ENCODE measurements at places on chromosomes 5 and 9. TPM values are rescaled to one million over a fixed set of nuclear protein-coding genes. Genes with fewer than 3 reads are reported as not detected.

- DNase-seq = no peak
Measured at GRCh38 chr9:133778336-133779013, 40.3 kb upstream of the SARDH start.

Gene PFN3
- total RNA-seq = not detected

Gene TMEM167A
- total RNA-seq = 34.5 TPM

- no peak for DNase-seq
Measured at GRCh38 chr5:162664846-162665245, 597.3 kb downstream of the GABRG2 start.

DNA sequence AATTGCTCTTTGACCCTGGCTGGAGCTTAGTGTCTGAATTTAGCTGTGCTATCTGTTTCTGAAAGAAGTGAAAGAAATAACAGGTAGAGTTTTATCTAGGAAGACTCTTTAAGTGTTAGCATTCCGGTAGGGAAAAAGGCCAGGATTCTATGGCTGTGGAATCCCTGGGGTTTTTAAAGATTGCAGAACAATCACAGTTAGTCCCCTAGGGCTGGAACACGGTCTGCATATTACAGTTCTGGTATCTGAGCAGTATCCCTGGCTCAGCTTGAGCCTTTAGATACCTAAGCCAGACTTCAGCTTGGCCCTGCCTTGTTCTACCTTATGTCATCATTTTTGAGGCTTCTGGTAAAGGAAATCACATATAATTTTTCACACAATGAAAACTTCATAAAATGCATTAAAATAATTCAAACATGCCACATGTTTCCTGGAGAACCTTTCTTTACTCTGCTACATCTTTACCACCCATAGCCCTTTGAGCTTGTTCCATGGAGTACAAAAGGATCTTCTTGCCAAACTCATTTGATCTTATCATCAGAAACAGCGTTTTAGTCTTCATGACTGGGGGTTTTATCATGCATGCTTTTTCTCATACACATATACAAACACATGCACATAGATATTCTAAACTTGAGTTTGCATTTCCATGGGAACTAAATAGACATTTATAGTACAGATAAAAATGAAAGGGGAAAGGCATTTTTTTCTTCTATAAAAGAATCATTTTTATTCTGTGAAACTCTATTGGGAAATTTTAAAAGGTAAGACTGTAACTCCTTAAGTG lies 410.8 kb downstream of the CETN3 start:
- DNase-seq = no peak

Gene NAIP
- total RNA-seq = 15.2 TPM

GRCh38 chr9:111559000-111559610 lies 34.1 kb downstream of the ZNF483 start:
- no peak for DNase-seq

DNA sequence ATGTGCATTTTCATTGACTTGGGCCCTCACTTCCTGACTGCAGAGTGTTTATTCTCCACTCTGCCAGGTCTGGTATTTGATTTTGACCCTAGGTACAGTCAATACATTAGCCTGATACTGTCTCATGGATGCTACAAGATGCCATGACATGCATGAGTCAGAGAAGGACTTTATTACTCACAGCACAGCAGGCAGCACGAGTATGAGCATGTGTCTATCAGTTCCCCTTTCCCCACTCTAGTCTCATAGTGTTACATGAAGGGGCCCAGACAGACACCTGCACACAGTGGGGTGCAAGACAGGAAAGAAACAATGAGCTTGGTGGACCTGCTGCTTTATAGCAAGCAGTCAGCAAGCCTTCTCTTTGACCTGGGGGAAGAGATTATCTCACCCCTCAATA lies 19.6 kb downstream of the ITGA2 start:
- DNase-seq = no peak

GRCh38 chr5:20559845-20560244 lies 571.8 kb upstream of the CDH18 start:
- no peak for DNase-seq

Gene ZFP37
- total RNA-seq = 1.1 TPM

- no peak for DNase-seq
Measured at GRCh38 chr5:77957931-77958521, 181.9 kb upstream of the TBCA start.

Gene NNT
- 38.3 TPM for total RNA-seq

- no peak for DNase-seq
Measured at GRCh38 chr5:43773478-43773844, 170.5 kb downstream of the NNT start.

DNA sequence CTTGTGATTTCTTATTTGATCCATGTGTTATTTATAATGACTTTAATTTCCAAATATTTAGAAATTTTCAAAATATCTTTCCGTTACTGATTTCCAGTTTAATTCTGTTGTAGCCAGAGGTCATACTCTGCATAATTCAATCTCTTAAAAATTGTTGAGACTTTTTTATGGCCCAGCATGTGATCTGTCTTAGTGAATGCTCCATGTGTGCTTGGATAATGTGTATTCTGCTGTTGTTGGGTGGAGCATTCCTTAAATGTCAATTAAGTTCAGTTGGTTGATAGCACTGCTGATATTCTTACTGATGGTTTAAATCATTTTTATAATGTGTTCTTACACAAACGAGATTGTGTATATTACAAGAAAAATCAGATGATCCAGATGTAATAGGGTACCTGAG lies 180.8 kb downstream of the RGS3 start:
- DNase-seq = no peak

DNA sequence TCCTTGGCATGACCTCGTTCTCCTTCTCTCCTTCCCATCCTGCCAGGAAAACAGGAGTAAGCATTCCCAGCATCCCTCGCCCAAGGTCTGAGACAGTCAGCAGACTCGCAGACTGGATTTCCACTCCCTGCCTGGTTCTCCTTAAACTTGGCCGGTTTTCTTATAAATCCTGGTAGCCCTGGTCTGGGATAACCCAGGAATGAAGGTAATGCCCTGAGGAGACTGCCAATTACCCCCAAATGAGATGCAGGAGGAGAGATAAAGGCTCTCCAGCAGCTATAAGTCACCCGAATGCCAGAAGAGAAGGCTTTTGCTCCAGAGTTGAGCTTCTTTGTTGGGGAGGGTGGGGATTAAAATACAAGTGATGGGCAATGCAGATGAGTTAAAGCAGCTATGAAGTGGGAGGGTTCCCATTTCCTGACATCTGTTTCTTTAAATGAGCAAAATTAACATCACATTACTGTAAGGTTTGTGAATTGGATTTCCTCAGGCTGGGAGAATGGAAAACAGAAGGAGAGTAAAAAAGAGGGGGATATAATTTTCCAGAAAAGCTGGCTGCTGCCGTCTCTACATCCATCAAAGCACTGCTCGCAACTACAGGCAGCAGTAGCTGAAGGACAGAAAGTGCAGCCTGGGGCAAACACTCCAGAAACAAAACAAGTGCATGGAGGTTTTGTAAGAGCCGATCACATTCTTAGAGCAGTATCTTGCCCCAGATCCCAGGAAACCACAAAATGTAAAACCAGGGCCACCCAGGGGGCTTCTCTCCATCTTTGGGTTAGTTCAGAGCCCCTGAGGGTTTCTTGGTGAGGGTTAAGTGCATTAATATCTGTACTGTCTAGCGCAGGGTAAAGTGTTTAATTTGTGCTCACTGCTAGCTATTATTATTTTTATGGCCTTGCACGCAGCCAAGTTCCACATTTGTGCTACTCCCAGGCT lies 177.6 kb upstream of the PANK3 start:
- no peak for DNase-seq

- no peak for DNase-seq
Measured at GRCh38 chr9:123712399-123712798, 217.5 kb downstream of the DENND1A start.

DNA sequence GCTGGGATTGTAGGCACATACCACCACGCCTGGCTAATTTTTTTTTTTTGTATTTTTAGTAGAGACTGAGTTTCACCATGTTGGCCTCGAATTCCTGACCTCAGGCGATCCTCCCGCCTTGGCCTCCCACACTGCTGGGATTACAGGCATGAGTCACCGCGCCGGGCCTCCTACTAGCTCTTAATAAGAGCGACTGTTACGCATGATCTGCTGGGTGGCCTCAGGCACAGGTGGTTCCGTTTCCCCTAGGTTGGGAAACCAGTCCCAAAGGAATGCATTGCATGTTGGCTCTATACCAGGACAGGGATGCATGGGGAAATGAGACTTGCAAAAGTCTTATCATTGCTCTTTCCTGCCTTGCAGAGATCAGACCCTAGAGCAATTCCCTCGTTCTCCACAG lies 184.7 kb upstream of the PPP1R26 start:
- DNase-seq = peak; percentile 21

GRCh38 chr5:128014578-128014977 lies 69.0 kb upstream of the SLC12A2 start:
- no peak for DNase-seq

DNA sequence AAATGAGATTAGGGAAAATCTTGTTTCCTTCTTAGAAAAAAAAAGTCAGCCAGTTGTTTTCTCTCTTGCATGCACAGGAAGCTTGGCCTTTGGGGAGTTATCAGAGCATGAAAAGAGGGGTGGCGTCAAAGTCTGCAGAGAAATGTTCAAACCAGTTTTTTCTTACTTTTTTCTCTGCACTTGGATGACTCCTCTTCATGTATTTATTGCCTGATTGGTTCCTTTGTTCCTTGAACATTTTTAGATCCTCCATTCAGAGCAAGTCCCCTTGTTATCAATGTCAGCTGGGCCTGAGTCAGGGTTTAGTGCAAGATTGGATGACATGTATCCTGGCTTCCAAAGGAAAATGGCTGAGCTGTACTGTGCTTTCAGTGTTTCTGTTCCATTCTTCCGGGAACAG lies 392.6 kb upstream of the BRINP1 start:
- DNase-seq = no peak

Data from suprapubic skin (tissue), 4 donors.